Adrenal gland (tissue), 19 donors: ENCODE measurements at places on chromosomes 12 and 14. TPM values are rescaled to one million over a fixed set of nuclear protein-coding genes. Genes with fewer than 3 reads are reported as not detected.

NOS1 gene
- total RNA-seq: under 0.01 TPM

RAB35 gene
- 40.8 TPM for total RNA-seq

HOXC10 gene
- total RNA-seq: not detected

KRT74 gene
- total RNA-seq: not detected

GLS2 gene
- 0.71 TPM for total RNA-seq

KLRF1 gene
- total RNA-seq: 0.40 TPM

TOMM20L gene
- total RNA-seq: not detected

KRT71 gene
- total RNA-seq: not detected

MMP19 gene
- total RNA-seq: 6.0 TPM

HOXC11 gene
- not detected for total RNA-seq

GUCY2C gene
- total RNA-seq: not detected

DNA sequence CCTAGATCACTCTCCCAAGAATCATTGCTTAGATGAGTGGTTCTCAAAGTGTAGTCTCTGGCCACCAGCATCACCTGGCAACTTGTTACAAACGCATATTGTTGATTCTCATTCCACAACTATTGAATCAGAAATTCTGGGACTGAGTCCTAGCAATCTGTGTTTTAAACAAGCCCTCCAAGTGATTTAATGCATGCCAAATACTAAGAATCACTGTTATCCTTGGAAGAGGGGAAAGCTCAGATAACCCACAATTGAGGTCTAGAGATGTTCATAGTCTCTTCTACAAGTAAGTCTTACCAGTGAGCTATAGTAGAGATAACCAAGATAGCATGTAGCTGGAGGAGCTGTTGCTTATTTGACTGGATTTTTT is 666.6 kb downstream of the DIO2 start:
- no peak for DNase-seq

GRCh38 chr12:115697340-115697739 is 580.2 kb downstream of the MED13L start:
- no peak for DNase-seq

DNA sequence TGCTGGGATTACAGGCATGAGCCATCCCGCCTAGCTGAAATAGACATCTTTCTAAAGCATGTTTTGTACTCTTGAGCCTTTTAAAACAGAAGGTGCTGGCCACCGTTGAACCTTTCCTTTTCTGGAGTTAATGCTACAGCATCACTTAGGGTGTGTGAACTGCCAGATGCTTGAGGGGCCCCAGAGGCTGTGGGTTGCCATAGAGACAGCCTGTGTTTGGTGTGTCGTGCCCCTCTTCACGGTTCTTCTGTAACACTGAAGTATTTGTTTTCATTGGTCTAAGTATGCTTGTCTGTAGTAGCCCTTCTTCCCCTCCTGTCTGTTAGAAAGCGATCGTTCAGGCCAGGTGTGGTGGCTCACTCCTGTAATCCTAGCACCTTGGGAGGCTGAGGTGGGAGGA is 30.8 kb downstream of the PLEKHG3 start:
- no peak for DNase-seq

GRCh38 chr12:116577154-116577561 is 18.0 kb downstream of the MAP1LC3B2 start:
- no peak for DNase-seq

DNA sequence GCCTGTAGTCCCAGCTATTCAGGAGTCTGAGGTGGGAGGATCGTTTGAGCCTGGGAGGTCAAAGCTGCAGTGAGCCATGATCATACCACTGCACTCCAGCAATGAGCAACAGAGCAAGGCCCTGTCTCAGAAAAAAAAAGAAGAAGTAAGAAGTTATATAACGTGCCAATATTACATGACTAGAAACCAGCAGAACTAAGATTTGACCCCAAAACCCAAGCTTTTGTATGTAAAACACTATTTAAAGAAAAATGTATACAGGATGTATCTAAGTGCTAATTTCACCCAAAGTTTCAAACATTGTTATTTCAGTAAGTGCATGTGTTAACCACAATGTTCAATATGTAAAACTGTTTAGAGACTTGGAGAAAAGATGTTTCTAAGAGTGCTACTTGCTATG is 94.7 kb downstream of the SLC5A8 start:
- no peak for DNase-seq

GRCh38 chr14:78982551-78982950 is 812.4 kb downstream of the NRXN3 start:
- DNase-seq: no peak

- no peak for DNase-seq
Observed at GRCh38 chr14:60655898-60656685, 6.8 kb upstream of the SIX1 start.

- no peak for DNase-seq
Observed at GRCh38 chr12:96687719-96688118, 198.3 kb downstream of the CFAP54 start.

DNA sequence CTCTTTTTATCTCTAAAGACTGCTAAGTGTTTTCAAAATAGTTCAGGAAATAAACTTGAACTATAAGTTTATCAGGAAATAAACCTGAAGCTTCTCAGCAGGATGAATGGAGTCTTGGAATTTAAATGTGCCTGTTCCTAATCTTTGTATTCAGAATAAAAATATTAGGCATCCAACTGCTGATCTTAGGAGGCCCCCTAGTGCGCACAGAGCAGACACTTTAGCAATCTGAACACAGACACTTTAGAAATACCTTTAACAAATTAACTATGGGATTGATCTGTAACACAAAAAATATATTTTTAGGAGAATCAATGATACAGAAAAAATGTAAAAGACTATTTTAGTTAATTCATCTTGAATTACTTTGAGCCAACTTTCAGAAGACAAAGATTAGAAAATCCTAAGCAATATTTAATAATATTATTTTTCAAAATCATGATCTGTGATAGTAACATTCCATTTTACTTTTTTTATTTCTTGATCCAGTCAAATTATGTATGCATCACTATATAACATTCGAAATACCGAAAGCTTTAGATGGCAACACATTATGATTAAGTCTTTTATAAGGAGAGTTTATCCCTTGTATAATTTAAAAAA is 80.9 kb downstream of the SLC41A2 start:
- DNase-seq: peak; percentile 53

DNA sequence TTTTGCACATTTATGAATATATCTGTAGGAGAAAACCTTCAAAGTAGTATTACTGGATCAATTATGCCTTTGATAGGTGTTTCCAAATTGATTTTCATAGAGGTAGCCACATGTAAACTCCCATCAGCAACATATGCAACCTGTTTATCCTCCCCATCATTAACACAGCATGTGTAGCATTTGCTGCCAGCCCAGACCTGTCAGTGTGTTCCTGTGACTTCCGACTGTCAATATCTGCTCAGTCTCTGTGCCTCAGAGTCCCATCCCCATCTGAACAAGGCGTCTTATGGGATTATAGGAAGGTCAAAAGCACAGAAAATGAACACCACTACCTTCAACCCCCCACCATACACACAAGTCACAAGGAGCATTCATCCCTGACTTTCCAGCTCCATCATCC is 9.5 kb upstream of the CAPRIN2 start:
- no peak for DNase-seq

DNA sequence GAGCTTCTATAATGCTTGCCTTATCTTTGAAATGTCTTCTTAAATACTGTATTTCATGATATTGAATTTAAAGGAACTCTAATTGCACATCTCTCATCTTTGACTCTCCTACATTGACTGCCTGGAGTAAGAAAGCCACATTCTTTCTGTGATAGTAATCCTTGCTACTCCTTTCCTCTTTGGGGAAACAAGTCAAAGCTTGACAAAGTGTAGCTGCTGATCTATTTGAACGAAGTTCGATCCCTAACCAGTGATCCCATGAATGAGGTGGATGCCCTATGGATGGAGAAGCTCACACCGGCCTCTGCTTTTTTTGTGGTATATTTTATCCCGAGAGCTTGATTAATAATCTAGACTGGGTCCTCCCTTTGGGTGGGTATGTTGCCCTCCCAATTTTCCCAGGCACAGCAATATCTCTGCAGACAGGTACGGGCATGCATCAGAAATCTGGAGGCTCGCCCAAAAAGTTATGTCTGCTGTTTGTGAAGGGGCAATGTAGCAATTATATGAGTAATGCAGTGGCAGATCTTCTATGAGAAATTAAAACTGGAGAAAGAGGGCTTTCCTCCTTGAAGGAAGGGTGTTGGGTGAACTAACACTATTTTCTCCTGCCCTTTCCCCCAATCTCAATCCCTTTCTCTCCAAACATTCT is 163.0 kb upstream of the FRMD6 start:
- DNase-seq: no peak

GRCh38 chr14:42872786-42873185 is 1266.1 kb downstream of the LRFN5 start:
- DNase-seq: no peak

DNA sequence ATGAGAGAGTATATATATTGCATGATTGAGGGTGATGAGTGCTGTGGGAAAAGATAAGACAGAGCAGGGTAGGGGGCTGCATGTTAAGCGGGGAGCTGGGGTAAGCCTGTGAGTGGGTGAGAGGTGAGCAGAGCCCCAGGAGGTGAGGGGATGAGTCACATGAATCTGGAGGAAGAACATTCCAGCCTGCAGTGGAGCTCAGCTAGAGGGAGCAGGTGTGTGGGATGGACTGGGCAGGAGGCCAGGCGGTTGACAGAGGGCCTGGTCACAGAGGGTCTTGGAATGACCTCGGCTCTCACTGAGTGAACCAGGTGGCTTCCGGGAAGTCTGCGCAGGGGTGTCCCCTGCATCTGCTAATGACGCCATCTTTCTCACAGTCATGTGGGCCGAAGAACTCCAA is 44.4 kb downstream of the GIT2 start:
- DNase-seq: peak; percentile 64

DNA sequence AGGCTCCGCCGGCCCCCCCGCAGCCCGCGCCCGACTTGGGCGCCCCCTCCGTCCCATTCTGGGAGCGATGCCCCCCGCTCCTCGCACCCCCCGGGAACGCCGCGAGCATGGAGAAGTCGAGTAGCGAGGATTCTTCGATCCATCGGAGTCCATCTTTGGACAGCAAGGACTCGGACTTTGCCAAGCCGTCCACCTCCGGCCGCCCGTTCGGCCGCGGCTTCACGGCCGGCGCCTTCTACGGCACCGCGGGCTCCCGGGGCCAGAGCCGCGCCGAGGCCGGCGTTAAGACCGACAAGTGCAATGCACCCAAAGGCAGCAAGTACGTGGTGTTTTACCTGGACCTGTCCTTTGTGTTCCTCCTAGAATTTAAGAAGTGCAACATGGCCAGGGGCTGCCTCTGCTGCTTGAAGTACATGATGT is 123.6 kb downstream of the TSPAN9 start:
- no peak for DNase-seq

- no peak for DNase-seq
Observed at GRCh38 chr12:47585507-47585906, 120.3 kb downstream of the RPAP3 start.

DNA sequence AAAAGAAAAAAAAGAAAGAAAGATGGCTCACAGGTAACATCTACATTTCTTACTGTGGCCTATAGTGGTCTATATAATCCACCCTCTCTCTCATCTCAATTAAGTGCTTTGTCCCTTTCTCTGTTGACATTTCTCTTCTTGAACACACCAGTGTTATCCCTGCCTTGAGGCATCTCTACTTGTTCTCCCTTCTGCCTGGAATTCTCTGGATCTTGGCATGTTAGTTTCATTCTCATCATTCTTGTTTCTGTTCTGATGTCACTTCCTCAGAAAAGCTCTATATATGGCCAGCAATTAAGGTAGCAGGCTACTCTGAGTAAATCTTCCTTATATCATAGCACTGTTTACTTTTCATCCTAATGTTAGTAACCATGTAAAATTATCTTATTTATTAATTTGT is 155.7 kb upstream of the PDZRN4 start:
- no peak for DNase-seq

DNA sequence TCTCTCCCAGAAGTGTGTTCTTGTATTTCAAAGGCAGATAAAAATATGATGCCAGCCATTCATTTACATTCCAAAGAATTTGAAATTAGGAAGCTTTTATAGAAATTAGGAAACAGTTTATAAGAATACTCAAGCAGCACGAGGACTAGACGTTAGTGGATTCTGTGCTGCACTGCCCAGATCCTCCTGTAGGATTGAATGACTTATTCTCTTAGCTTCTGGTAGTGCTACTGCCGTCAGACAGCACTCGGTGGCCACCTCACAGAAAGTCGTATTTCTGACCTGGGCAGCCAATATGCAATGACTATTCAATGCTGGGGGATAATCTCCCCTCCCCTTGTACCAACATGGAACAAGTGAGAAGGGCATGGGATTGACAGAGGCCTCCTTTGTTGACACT is 326.4 kb downstream of the RPL10L start:
- no peak for DNase-seq

DNA sequence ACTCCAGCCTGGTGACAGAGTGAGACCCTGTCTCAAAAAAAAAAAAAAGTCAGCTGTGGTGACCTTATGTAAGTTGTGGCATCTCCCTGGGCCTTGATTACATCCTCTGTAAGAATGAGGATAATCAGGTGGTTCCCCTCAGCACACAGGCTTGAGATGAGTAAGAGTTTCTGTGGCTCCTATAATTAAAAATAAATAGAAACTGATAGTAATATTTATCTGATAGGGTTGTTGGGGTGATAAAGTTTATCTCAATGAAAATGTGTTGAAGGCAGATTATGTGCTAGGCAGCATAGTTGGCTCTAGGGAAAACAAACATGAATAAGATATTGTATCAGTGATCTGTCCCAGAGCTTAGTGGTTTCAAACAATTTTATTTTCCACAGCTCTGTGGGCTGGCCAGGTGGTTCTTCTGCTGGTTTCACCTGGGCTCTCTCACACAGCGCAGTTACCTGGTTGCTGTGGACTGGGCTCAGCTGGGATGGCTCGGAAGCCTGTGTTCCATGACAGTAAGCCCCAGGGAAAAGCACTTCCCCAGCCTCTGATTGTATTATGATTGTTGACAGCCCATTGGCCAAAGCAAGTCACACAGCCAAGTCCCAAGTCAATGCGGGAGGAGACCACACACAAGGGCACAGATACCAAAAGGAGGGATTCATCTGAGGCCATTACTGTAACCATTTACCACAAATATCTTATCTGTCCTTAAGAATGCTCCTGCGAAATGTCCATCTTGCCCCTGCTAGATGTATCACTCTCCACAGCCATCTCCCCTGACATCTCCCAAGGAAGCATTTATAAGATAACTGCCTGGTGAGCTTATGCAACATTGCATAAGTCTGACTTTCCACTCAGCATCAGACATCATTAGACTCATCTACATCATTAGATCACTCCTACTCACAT is 151.7 kb downstream of the NUAK1 start:
- DNase-seq: no peak

- DNase-seq: no peak
Observed at GRCh38 chr12:6626654-6627283, 9.0 kb downstream of the LPAR5 start.
